ENCODE measurements at places on chromosomes 11 and 22.
A peak's percentile ranks its signal among the peaks of the same experiment; 100 is the strongest.

GRCh38 chr22:20448630-20449029 lies 11.0 kb upstream of the SCARF2 start:
- DNase-seq: no peak

GRCh38 chr11:15724601-15725000 lies 609.9 kb downstream of the INSC start:
- DNase-seq: no peak

DNA sequence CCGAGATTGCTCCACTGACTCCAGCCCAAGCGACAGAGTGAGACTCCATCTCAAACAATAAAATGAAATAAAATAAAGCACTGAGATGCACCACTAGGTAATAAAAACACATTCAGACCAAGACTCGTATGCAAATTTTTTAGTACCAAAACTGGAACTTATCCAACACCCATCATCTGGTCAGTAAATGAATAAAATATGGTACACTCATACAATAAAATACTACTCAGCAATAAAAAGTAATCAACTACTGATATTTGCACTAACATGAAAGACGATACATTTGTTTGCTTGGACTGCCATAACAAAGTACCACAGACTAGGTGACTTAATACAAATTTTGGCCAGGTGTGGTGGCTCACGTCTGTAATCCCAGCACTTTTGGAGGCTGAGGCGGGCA lies 17.8 kb upstream of the POLD3 start:
- DNase-seq: no peak

DNA sequence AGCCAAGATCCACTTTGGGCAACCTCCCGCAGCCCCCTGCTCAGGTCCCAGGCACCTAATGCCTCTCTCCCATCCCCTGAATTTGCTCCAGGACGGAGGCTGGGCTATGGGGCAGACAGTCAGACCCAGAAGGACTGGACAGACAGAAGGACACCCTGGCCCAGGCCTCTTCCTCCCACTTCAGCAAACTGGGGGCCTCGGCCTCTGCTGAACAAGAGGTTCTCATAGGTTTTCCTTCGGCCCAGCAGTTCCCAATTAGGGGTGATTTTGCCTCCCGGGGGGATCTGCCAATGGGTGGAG lies 3.7 kb downstream of the SPI1 start:
- no peak for DNase-seq

GRCh38 chr22:35509960-35510359 lies 30.7 kb upstream of the RASD2 start:
- no peak for DNase-seq

DNA sequence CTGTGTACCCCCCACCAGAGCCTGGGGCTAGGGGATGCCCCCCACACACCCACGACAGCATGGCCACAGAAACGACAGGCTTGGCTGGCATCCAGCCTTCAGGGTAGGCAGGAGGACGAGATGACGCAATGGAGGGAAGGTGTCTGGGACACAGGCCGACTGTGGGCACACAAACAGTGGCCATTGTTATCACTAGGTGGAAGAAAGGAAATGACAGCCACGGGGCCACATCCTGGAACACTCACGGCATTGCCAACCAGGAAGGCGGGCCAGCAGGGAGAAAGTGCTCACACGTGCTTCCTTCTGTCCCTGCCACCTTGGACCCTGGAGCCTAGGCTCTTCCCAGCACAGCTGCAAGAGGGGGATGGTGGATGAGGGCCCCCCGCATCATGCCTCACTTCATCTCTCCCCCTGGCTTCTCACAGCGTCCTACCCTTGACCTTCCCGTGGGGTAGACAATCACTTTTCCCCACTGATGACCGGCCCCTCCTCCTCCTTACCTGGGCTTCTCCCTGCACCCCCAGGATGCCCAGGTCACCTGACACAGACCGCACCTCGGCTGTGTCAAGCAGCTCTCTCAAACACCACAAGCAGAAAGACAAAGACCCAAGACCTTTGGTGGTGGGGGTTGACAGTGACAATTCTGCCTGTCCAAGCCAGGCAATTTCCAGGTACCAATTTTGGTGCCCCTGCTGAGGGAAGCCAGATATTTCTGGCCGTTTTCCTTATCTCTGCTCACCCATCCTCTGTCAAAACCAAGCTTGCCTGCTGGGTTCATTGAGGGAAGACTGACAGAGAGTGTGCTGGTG lies 8.6 kb downstream of the PLA2G6 start:
- peak; percentile 17 for DNase-seq

- no peak for DNase-seq
These were observed 7.0 kb downstream of the DERL3 start for GRCh38 chr22:23831781-23832180.

- no peak for DNase-seq
These were observed 14.1 kb downstream of the CREB3L1 start for GRCh38 chr11:46291441-46292150.

GRCh38 chr11:76701294-76702040 lies 30.9 kb upstream of the LRRC32 start:
- no peak for DNase-seq

DNA sequence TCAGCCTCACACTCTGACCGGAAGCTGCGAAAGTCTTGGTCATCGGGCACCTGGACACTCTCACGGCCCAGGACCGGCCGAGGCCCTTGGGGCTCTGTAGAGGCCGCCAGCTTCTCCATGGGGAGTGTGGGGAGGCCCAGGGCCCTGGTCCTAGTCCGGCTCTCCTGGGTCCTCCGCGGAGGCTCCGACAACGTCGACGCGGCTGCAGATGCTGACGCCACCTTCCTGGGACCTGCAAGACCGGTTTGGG lies 12.9 kb downstream of the STARD10 start:
- no peak for DNase-seq

All from activated CD4-positive, alpha-beta T cell treated with anti-CD3 and anti-CD28 coated beads, Interleukin-2, amount 50 U/mL, for 1 hour (primary cell).